K562 (cell line): ENCODE measurements at places on chromosomes 16 and 17. TPM values are rescaled to one million over a fixed set of nuclear protein-coding genes. Genes with fewer than 3 reads are reported as not detected.

The SAMD14 gene
- total RNA-seq: 0.07 TPM in 1 of 2 replicates, not detected in the other

The KLHL10 gene
- total RNA-seq: not detected in 2 replicates

The ARL6IP1 gene
- total RNA-seq: 124 and 126 TPM in 2 replicates

The HS3ST2 gene
- not detected in 2 replicates for total RNA-seq

The VMO1 gene
- 0.31 TPM in 1 of 2 replicates, not detected in the other for total RNA-seq

The ZP2 gene
- total RNA-seq: not detected in 2 replicates

The CA7 gene
- not detected in 2 replicates for total RNA-seq

The KRTAP2-4 gene
- not detected in 2 replicates for total RNA-seq

The CCL3 gene
- total RNA-seq: 0.58 and 0.63 TPM in 2 replicates

The RRAD gene
- 0.13 and 0.16 TPM in 2 replicates for total RNA-seq

The TM4SF5 gene
- total RNA-seq: not detected in 2 replicates

The AXIN2 gene
- 2.4 and 2.8 TPM in 2 replicates for total RNA-seq
